ENCODE measurements at places on chromosomes 3 and 15.

- no peak for DNase-seq
Measured at GRCh38 chr3:69126999-69127398, 4.6 kb upstream of the LMOD3 start.

DNA sequence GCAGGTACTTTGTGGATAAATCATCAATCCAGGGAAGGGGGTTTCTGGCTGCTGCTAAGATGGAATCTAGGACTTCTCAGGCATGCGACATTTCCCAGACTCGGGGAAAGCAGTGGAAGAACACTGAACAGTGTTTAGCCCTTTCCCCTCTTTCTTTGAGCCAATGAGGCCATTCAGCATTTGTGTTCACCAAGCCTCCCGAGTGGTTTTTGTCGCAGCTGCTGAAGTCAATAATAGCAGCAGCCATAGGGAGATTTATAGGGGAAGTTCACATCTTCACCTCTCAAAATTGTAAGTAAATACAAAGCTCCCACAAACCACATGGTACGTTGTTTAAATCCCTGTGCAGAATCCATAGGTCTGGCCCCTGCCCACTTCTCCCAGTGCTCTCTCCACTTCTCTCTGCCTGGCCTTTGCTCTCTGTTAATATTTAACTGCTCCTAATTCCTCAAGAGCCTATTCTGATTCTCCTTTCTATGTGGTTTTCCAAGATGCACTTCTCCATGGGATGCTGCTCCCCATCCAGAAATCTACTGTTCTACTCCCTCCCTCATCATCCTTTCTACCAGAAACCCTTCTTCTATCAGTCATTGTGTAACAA lies 230.7 kb downstream of the SHQ1 start:
- no peak for DNase-seq

GRCh38 chr3:51340013-51340829 lies 44.9 kb upstream of the MANF start:
- DNase-seq, result peak; percentile 95

DNA sequence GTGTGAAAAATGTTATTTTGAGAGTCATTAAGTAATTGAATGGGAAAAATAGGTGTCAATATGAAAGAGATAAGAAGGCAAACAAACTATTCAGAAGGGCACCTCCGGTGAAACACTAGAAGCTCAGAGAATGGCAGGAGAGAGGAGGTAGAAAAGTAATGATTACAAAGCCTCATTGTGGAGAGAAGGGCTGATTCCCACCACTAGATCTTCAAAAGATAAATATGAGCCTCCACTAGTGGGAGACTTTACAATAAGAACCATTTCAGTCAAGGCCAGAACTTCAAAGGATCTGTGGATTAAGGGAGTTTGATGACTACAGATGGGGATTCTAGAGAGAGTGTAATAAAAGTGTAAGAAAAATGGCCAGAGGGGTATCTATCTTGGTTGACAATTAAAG lies 535.6 kb downstream of the NLGN1 start:
- DNase-seq, result no peak

GRCh38 chr3:135148398-135149020 lies 353.4 kb downstream of the EPHB1 start:
- DNase-seq, result no peak

DNA sequence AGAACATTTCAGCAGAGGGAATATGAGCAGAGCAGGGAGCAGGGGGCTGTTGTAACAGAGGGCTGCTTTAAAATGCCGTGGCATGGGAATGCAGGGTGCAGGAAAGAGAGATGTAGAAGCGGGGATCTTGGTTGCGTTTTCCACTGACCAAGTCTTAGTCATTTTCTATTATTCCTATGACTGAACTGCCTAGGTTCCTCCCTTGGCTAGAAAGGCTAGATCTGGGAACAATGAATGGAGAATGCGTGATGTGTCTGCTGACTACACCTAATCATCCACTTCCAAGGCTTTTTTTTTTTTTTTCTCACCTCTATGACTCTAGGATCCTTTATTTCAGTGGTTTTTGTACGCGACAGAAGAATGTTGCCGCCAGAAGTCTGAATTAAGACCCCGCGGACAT lies 607.4 kb upstream of the TBL1XR1 start:
- DNase-seq, result no peak

DNA sequence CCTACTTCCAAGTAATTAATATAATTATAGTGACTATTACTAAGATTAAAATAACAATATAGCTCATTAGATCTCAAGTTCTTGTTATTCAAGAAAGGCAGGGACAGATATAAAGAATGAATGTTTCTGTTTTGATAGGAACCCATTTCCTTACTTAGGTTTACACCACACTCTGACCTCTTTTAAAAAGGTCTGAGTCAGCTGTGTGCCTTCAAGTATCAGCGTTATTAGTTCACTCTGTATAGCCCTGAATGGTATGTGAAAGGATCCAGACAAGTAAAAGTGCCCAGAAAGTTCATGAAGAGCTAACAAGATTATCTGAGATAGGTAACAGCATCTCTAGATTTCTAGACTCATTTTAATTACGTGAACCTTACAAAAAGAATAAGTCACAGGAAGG lies 28.9 kb downstream of the PDCD10 start:
- peak; percentile 22 for DNase-seq

DNA sequence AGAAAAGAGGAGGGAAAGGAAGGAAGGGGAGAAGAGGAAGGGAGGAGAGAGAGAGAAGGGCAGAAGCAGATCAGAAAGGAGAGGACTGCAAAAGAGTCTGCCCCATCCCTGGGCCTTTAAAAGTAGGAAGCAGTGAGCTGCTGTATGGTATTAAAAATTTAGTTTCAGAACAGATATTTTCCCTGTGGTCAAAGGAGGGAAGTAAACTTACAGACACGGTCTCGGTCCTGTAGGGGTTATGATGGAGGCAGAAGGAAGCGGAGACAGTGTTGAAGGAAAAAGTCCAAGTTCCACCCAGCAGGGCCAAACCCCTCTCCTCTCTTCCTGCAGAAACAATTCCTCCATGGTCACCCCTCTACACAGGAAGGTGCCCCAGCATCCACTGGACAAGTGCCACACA lies 122.0 kb upstream of the PROK2 start:
- DNase-seq, result no peak

DNA sequence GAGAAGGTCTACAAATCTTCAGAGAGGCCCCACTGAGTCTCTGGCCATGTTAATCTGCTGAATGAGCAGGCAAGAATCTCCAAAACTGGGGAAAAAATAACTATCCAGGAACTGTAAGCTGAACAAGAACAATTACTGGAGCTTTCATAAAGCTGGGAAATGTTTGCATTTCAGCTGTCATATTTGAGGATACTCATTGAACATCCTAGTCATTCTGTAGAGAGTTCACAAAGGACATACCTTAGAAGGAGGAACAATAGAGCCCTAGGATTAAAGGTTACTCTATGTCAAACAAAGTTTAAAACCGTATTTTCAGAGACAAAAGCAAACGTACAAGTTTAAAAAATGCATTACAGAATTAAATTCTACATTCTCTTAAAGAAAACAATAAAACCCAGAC lies 257.5 kb downstream of the SCAPER start:
- DNase-seq, result no peak

- DNase-seq, result no peak
Measured at GRCh38 chr3:117411971-117412370, 702.4 kb downstream of the TUSC7 start.

DNA sequence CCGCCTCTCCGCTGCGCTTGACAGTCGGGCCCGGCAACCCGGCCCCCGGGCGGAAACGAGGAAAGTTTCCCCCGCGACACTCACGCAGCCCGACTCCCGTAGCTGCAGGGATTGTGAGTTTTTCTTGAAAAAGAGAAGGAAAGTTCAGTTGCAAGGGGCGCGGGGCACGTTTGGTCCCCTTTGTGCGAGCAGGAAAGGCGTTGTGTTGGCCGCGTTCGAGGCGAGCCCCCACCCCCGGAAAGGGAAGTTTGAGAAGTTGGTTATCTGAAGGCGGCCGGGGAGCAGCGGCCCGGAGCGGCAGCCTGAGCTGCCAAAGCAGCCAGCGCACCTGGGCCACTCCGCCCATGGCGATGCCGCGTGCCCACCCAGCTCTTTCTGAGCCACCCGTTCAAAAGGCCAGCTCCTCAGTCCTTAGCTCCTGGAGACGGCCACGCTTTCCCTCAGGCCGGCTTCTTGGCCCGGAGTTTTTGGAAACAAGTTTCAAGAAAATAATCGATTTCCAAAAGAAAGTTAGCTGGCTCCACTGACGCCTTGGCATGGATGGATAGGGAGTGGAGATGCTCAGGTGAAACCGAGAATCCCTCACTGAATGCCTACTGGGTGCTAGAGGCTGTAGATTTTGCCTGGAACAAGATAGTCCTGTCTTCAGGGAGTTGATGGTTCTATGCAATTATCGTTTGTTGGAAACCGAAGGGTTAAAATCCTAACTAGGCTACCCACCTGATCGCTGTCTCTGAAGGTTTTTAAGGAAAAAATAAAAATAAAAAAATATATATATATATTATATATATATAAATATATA lies 832 bp downstream of the TGFBR2 start:
- DNase-seq, result peak; percentile 68

DNA sequence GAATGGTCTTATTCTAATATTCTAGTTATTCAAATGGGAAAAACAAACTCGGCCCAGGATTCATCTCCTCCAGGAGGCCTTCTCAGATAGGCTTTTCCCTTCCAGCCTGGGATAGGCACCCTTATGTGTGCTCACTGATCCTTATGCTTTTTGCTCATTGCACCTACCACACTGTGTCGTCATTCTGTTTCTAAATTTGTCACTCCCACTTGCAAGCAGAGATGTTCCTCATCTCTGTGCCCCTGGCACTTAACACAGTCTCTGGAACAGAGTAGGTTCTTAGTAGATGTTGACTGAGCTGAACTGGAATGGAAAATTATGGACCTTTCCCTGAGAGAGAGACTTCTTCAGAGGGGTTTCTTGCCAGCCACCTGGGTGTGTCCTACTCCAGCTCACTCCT lies 18.7 kb upstream of the SPG11 start:
- no peak for DNase-seq

DNA sequence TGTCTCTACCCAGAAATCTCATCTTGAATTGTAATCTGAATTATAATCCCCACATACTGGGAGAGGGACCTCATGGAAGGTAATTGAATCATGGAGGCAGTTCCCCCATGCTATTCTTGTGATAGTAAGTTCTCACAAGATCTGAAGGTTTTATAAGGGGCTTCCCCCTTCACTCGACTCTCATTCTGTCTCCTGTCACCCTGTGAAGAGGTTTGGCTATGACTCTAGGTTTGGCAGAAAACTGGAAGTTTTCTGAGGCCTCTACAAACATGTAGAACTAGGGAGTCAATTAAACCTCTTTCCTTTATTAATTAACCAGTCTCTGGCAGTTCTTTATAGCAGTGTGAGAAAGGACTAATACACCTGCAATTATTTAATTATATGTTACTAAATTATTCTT lies 125.2 kb upstream of the TGFBR2 start:
- no peak for DNase-seq

- peak; percentile 67 for DNase-seq
Measured at GRCh38 chr15:32824777-32825176, 107.0 kb downstream of the GREM1 start.

- peak; percentile 44 for DNase-seq
Measured at GRCh38 chr15:81939604-81940440, 106.0 kb downstream of the MEX3B start.

DNA sequence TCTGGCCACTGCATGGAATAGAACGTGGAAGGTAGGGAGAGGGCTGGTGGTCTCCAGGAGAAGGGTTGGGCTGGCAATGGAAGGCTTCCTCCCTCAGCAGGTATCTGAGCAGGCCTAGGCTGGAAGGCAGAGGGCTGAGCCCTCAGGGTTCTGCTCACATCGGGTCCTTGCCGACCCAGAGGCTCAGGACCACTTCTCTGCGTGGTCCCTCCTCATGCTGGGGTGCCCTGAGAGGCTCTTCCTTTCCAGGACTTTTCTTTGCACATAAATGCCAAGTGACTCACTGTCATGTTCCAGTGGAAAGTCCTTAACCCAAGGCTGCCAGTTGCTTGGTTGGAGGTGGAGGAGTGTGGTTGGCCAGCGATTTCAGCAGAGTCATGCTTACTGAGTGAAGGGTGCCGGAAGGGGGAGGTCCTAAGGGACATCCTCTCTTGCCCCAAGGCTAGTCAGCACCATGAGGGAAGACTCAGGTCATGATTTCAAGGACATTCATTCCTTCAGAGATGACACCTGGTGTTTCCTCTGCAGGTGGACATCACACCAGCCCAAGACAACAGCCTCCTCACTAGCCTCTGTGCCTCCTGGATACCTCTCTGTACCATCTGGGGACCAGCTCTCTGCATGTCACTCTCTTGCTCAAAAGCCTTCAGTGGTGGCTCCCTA lies 8.2 kb downstream of the SLC6A6 start:
- DNase-seq, result peak; percentile 92

GRCh38 chr3:98797905-98798304 lies 34.8 kb downstream of the ST3GAL6 start:
- DNase-seq, result no peak
